NCI-H1092 treated with DMSO at 0.1 percent for 48 hours (cell line): ENCODE measurements at places on chromosomes 3 and 15.

DNA sequence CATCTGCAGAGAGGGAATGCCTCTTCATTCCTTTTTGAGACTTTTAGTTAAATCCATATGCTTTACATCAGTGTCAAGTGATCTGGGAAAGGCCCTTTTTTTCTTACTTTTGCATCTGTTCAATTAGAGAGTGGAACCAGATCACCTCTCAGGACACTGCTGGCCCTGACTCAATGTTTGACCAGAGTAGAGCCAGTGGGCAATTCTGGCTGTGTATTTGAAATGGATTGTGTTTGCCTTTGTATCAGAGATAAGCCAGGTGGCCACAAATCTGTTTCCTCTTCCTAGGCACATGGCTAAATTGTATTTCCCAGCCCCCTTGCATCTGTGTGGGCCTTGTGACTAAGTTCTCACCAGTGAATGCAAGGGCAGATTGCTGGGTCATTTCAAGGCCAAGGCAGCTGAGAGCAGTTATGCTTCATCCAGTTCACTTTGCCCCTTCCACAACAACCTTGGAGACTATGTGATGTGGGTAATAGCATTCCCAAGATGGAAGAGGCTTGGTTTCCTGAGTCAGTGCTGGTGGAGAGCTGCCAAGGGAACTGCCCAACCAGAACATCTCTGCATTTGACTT is 75.6 kb upstream of the CACNA2D3 start:
- DNase-seq, result peak; percentile 25

- DNase-seq, result no peak
These were observed 907 bp downstream of the PLXNA1 start for GRCh38 chr3:126983653-126984390.

DNA sequence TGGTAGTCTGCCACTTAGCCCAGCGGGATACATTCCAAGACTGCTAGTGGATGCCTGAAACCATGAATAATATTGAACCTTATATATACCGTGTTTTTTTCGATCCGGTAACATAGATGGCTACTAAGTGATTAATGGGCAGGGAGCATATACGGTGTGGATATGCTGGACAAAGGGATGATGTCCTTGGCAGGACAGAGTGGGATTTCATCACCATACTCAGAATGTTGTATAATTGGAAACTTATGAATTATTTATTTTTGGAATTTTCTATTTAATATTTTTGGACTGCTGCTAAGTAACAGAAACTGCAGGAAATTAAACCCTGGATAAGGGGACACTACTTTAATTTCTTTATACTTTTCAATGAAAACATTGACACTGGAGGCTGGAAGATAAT is 53.2 kb downstream of the ASTE1 start:
- DNase-seq, result no peak

DNA sequence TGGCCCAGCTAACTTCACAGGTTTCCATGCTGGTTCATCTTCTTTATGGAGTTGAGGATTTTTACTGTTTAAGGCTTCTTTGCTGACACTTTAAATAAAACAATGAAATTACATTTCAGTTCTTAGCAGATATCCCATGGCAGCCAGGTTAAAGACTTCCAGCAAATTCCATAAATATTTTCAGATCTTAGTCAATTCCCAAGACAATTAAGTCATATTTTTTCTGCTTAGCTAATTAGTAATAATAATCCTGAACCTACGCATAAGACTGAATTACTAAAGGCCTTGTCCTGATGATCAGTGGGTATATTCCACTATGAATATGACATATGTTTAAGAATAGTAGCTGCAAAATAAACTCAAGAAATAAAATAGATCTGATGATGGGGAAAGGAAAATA is 83.3 kb downstream of the NR2E3 start:
- no peak for DNase-seq

DNA sequence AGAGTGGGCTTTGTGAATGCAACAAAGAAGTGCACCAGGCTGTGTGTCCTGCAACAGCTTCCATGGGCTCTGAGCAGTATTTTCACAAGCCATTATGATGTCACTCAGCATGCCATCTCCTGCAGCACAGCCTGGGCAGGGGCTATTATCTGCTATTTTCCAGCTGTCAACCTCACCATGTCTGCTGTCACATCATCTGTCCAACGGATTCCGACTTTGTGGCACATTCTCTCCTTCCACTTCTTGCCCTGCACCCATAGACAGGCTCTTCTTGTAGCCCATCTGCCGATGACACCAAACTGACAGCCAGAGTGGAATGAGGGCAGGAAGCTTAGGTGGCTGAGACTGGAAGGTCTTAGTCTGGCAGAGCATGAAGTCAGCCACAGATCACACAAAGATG is 691.9 kb downstream of the NTRK3 start:
- no peak for DNase-seq
